ENCODE measurements at places on chromosomes 7 and 10.
A peak's percentile ranks its signal among the peaks of the same experiment; 100 is the strongest.

GRCh38 chr10:61975391-61975932, 74.0 kb downstream of the ARID5B start:
- DNase-seq = peak; percentile 60

DNA sequence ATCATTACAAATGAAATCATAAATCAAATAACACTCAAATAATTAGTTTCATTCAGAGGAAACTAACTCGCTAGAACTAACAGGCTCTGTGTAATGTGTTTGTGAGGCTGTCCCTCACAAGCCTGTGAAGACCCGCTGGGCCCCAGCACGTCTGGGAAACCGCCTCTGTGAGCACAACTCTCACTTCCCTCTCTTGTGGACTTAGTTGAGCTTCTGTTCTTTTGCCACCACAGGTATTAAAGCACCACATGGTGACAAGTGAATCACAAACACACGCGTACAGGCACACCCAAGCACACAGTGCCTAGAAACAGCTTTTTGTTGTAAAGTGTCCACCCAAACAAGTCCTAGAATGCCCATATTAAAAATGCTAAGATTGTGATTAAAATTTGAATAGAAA, 51.0 kb downstream of the ZNF777 start:
- no peak for DNase-seq

GRCh38 chr10:60618861-60619260, 159.4 kb upstream of the CDK1 start:
- DNase-seq = no peak

DNA sequence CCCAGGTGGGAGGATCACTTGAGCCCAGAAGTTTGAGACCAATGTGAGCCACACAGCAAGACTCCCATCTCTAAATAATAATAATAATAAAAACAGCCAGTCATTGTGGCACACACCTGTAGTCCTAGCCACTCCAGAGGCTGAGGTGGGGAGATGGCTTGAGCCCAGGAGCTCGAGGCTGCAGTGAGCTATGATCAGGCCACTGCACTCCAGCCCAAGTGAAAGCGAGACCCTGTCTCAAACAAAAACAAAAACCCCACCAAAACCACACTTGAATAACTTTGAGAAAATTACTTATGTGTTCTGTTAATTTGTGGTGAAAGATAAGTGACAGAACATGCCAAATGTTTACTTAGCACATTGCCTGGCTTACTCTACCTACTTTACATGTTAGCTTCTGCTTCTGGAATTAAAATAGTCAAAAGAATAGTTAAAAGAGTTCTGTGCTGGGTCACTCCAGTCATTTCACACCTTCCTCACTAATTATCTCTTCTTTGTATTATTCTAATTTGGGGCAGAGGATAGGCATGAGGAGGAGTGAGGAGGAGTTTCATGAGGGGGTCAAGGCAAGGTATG, 9.8 kb downstream of the TMEM60 start:
- no peak for DNase-seq

GRCh38 chr7:78264105-78264504, 465.5 kb downstream of the PHTF2 start:
- no peak for DNase-seq

GRCh38 chr7:18572154-18572553, 76.6 kb downstream of the HDAC9 start:
- no peak for DNase-seq

GRCh38 chr10:35848412-35848811, 206.3 kb upstream of the FZD8 start:
- DNase-seq = no peak

GRCh38 chr10:10901906-10902305, 115.8 kb upstream of the CELF2 start:
- DNase-seq = no peak

DNA sequence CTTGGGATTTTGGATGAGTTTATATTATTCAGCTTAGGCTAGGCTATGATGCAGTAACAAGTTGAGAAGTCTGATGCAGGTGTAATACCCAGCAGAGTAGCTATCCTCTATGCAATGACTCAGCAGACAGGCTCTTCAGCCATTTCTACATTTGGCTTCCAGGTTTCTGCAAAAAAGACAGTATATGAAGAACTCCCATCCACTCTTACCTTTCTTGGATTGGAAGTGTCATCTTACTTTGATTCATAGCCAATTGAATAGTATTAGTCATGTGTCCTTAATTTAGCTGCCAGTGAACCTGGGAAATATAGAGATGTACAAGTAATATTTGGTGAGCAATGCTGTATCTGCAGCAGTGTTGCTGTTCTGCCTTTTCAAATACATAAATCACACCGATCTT, 127.8 kb upstream of the NPSR1 start:
- DNase-seq = peak; percentile 11

- DNase-seq = peak; percentile 34
Measured at GRCh38 chr7:38932509-38933168, 23.6 kb upstream of the VPS41 start.

DNA sequence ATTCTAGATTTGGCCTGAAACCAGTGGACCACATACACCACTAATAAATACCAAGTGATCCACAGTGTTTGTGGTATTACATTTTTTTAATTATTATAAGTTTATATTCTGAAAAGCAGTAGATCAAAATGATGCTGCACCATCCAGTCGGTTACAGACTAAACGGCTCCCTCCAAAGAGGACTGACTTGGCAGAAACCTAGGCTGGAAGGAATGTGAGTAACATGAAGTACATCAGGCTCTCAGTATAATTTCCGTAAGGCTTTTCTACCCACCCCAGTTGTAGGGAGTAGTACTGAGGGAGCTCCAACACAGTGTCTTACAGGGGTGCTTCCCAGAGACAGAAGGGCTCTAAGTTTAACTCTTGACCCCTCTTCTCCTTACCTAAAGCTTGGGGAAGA, 119.5 kb downstream of the TRRAP start:
- DNase-seq = no peak

- DNase-seq = no peak
Measured at GRCh38 chr10:113991091-113991860, 52.4 kb upstream of the ADRB1 start.

DNA sequence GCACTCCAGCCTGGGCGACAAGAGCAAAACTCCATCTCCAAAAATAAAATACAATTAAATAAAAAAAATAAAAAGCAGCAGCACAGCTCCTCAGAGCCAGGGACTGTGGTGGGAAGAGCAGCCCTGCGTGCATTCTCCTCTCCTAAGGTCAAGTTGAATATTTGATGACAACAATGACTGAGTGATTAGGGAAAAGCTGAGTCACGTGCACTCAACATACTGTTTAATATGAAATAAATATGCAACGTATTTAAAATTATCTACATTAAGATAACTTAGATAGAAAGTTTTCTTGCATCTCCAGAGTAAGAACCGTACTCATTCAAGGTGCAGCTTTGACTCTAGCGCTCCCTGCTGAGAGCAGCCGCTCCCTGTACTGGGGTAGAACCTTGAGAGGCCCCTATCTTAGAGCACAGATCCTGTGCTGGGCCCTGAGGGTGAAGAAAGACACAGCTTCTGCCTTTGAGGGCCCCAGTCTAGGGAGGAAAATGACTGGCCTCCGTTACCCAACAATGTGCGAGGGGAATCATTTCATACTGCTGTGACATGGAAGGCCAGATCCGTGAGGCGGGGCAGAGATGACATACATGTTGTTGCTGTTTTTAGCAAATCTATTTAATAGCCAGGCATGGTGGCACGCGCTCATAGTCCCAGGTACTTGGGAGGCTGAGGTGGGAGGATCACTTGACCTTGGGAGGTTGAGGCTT, 81.1 kb downstream of the SVIL start:
- no peak for DNase-seq

DNA sequence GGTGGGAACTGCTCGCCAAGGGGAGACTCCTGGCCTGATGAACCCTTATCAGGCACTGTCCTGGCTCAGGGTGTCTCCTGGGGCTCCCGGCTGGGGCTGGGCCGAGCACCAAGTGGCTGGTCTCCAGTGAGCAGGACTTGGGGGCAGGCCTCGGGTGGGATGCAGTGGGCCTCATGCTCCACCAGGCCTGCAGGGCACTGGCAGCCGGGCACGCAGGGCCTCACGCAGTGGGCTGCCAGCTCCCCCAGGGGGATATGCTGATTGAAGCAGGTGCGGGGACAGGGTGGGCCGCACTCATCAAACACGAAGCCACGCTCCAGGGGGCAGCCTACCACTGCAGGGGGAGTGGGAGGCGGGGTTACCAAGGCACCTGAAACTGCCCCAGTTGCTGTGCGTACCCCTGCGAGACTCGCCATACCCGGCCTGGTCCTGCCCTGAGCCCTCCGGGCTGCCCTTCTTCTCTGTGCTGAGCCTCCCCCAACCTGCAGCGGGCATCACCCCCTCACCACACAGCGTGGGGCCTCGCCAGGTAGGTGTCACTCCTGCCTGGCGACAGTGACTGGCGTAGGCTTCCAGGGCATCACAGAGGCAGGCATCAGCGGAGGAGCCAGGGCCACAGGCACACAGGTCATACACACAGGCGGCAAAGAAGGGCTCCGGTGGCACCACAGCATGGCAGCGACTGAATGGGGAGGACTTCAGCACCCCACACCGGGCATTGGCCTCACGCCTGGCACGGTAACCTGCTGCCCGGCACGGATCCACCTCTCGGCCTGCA, 14.5 kb downstream of the ATP6V1F start:
- DNase-seq = no peak

- DNase-seq = peak; percentile 29
Measured at GRCh38 chr10:6052247-6053221, 9.6 kb downstream of the IL2RA start.

GRCh38 chr10:11546581-11546980, 64.9 kb downstream of the USP6NL start:
- DNase-seq = no peak

GRCh38 chr7:80677629-80678028, 39.2 kb downstream of the CD36 start:
- peak; percentile 46 for DNase-seq

GRCh38 chr7:3246127-3246526, 54.9 kb upstream of the SDK1 start:
- no peak for DNase-seq

- DNase-seq = no peak
Measured at GRCh38 chr10:78571286-78571685, 497.5 kb upstream of the ZMIZ1 start.

GRCh38 chr7:12389089-12389700, 14.5 kb downstream of the VWDE start:
- peak; percentile 50 for DNase-seq

DNA sequence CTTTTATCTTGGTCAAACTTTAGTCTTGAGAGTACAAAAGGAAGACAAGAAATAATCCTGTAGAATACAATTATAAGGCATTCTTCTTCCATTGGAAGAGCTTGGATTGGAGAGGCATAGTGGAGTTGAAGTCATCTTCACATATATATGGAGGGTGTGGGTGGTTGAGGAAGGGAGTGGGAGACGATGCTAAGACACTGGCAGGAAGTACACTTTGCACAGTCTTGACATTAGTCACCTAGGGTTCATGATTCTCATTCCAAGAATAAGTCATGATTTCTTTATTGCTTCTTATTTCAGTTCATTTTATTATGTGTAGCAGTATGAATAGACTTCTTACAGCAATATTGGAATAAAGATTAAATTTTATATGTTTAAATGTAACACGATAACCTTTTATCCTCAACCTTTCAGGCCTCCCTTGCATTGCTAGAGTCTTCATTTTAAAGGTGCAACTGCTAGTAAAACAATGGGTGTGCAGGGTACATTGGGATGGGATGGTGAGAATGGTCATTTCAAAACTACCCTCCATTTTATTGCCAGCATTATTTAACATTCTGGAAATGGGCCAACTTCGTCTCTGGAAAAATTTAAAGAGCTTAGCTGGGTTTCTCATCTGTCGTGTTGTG, 12.3 kb upstream of the SLC26A3 start:
- DNase-seq = no peak

DNA sequence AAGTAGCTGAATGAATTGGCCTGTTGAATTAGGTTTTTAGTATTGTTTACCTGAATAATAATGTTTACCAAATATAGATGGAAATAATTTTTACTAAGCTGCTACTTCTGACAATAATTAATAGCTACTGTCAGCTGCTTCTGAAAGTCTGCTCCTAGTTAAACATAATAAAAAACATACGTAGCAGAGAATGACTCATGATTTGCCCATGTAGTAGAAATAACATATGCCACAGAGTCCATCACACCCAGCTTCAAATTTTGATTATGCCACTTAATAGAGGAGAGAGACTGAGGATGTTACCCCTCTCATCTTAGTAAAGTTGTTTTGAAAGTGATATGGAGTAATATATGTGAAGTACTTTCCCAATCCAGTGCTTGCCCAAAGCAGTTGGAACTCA, 57.6 kb upstream of the MDFIC start:
- peak; percentile 3 for DNase-seq

Measured in RWPE1 (cell line).